ENCODE measurements at places on chromosomes 7 and 10.

DNA sequence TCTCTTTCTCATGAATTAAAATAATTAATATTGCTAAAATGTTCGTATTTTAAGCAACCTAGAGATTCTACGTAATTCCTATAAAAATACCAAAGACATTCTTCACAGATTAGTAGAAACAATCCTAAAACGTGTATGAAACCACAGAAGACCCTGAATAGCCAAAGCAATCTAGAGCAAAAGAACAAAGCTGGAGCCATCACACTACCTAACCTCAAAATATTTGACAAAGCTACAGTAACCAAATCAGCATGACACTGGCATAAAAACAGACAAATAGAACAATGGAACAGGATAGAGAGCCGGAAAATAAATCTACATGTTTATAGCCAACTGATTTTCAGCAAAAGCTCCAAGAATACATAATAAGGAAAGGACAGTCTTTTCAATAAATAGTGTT is 105.5 kb upstream of the PTN start:
- no peak for DNase-seq

DNA sequence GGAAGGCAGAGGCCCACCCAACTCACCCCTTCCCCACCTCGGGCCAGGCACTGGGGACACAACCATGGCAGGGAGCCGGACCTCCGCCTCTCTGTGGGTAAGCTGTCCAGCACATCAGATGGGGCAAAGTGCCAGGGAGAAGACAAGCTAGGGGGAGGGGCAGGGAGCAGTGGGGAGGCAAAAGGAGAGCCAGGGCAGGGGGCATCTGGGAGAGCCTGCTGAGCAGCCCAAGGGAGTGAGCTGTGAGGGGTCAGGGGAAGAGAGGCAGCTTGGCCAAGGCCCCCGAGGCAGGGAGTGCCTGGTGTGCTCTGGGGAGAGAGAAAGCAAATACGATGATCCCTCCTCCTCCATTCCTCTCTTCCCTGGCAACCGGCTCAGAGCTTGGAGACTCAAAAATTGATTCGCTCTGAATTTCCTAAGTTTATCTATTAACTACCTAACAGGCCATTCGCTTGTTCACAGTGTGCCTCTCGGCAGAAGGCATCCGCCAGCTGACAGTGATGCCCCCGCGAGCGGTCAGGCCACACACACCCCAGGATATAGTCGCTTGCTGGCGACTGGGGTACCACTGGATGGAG is 4.5 kb downstream of the CAMK2B start:
- DNase-seq = no peak

GRCh38 chr7:112495810-112496462 is 15.1 kb downstream of the LSMEM1 start:
- no peak for DNase-seq

DNA sequence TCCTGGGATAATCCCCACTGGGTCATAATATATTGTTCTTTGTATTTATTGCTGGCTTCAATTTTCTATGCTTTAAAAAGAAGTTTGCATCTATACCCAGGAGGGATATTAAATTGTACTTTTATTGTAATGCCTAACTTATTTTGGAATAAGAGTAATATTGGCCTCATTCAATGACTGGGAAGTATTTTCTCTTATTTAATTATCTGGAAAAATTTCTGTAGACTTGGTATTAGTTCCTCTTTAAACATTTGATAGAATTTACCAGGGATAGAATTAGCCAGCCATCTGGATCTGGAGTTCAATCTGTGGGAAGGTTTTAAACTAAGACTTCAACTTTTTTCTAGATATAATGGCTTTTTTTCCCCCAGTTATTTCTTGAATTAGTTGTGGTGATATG is 115.2 kb upstream of the ZNF32 start:
- DNase-seq = no peak

DNA sequence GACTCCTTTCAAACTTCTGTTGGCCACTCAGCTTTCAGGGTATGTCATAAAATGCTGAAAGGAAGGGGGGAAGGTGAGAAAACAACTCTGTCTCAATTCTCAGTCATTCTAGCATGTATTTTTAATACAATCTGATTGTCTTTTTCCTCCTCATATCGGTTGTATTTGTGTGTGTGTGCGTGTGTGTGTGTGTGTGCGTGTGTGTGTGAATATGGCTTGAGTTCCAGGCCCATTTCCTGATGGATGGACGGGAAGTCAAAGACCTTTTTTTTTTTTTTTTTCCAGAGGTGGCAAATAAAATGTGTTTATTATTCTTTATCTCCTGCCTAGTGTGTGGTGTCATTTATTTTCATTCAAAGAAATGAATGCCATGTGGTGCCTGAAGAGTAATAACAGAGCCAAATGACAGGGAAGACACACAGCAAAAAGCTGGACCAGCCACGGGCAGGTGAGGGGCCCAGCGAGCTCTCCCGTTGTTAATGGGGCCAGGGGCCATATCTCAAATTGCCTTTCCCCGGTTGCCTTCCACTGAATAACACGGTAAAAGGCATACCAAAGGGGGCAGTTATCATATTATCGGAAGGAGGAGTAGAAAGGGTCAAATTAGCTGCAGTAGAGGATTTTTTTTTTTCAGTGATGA is 3.1 kb upstream of the PLXNA4 start:
- DNase-seq = no peak

DNA sequence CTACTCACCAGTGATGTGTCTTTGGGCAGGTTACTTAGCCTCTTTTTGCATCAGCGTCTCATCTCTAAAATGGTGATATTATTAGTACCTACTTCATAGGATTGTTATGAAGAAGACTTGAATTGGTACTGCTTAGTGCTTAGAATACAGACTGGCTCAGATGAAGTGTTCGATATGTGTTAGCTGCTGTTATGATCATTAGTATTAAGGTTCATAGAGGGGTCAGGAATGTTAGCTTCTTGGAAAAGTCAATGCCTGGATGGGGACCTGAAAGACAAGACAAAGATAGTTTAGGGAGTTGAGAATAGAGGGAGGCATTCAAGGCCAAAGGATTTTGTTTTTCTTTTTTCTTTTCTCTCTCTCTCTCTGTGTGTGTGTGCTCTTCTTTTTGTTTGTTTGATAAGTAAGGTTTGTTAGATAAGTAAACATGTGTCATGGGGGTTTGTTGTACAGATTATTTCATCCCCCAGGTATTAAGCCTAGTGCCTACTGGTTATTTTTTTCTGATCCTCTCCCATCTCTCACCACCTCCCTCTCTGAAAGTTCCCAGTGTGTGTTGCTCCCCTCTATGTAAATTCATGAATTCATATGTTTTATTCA is 63.3 kb downstream of the MDFIC start:
- DNase-seq = no peak

DNA sequence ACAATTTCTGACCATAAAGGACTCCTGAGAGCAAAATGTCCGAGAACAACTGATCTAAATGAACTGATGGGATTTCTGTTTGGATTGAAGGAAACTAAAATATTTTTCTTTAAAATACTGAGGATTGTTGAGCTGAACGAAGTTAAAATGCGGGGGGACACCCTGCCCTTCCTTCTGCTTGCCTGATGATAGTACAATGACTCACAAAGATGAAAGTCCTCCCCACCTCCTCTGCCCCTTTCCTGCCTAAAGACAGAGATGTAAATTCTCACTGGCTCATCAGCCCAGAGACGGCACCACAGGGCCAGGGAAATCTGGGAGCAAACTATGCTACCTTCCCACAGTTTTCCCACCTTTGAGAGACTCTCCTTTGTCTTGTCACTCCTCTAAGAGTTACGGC is 180.6 kb downstream of the PHTF2 start:
- no peak for DNase-seq

- DNase-seq = peak; percentile 22
Measured at GRCh38 chr7:8597565-8597964, 164.2 kb downstream of the NXPH1 start.

DNA sequence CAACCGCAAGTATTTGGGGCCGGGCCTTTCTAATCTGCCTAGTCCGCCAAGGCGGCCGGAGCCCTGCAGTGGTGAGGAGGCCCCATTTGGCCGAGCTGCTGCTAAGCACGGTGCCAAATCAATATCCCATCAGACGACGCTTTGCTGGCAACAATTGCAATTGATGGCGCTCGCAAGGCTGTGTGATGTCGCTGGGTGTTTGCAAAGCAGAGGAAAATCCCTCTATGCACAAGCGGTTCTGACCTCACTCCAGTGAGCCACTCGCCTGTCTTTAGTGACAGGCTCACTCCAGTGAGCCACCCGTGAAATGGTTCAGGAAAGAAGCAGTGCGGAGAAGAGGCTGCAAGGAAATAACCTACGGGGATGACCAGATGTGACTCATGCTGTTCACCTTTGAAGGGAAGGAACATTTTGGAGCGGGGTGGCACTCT is 18.3 kb upstream of the PDE1C start:
- DNase-seq = no peak

DNA sequence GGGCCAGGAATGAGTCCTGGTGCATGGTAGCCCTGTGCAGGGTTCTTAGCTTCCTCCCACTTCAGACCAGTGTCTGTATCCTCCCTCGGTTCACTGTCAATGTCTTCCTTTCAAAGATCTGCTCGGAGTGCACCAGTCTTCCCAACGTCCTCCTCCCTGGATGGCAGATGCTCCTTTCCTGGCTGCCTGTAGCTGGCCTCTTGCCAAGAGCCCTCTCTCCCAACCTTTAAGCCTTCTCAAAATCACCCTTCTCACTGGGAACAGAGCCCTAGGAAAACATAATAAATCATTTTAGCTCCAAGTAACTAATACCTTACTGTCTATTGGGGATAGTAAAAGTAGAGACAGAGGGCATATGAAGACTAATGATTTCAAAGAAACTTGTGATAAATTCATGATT is 490.6 kb downstream of the CCSER2 start:
- DNase-seq = peak; percentile 39

DNA sequence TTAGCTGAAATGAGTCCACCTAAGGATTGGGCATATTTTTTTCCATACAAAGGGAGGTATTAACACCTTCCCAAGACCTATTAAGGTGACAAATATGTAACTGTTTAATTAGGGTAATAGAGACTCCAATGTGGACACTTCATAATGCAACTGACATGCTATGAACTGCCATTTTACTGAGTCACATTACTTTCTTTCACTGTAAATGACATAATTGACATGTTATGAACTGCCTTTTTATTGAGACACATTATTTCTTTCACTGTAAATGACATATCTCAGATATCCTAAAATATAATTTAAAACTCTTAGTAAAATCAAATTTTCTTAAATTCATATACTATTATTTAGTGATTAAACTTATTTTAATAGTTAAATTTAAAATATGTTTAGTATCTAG is 528.8 kb upstream of the PCDH15 start:
- no peak for DNase-seq

GRCh38 chr7:13099154-13099795 is 411.8 kb downstream of the ARL4A start:
- DNase-seq = no peak

DNA sequence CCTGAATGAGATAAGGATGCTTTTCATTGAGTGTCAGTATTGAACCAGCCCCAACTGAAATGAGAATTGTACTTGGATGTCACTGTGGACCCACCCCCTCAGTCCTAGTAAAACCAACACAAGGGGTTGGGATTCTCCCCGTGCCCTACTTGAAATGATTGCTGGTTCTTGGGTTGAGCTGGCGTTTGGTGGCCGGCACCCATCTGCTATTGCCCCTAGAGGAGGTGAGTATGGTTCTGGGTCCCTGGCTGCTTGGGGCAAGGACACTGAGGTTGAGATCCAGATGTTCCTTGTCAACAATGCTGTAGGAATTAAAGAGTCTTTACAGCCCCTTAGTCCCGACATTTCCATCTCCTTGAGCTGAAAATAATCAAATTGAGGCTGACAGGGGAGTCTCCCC is 170.0 kb upstream of the ZNF32 start:
- DNase-seq = no peak

DNA sequence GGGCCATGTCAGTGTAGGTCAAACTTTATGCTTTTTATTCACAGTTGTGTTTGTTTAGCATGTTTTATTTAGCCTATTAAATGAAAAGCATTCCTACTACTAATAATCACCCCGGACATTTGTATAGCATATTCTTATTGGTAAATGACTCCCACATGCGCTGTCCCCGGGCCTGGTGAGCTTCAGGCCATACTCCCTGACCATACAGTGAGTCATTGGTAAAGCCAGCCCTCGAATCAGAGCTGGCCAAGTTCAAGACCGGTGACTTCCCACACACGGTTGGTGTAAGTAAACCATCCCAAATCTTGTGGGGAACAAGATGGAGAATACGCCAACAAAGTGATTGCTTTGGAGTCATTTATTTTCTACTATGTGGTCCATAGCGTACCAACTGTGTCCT is 238.7 kb upstream of the TCF7L2 start:
- DNase-seq = no peak

- no peak for DNase-seq
Measured at GRCh38 chr7:147496209-147496608, 1094.4 kb upstream of the C7orf33 start.

- no peak for DNase-seq
Measured at GRCh38 chr7:73823873-73824592, 6.8 kb upstream of the CLDN4 start.

Measured in NCI-H187 (cell line).